ENCODE measurements at places on chromosomes 12 and 14. TPM values are rescaled to one million over a fixed set of nuclear protein-coding genes. Genes with fewer than 3 reads are reported as not detected.

DNA sequence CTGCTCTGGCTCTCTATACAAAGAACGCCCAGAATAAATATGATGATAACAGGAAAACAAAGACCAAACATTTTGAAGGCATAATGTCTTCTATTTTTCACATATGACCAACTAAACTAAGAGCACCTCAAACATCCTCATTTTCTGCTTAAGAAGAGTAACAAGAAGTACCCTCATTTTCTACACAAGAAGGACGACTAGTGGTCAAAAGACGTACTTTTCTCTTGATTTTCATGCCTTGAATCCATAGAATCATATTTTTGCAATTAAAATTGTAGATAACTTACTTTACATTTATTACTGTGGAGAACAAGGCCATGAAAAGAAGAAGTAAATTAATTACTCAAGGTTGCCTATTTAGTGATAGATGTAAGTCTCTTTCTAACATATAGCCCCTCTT, 358.6 kb downstream of the DUSP6 start:
- no peak for DNase-seq

DNA sequence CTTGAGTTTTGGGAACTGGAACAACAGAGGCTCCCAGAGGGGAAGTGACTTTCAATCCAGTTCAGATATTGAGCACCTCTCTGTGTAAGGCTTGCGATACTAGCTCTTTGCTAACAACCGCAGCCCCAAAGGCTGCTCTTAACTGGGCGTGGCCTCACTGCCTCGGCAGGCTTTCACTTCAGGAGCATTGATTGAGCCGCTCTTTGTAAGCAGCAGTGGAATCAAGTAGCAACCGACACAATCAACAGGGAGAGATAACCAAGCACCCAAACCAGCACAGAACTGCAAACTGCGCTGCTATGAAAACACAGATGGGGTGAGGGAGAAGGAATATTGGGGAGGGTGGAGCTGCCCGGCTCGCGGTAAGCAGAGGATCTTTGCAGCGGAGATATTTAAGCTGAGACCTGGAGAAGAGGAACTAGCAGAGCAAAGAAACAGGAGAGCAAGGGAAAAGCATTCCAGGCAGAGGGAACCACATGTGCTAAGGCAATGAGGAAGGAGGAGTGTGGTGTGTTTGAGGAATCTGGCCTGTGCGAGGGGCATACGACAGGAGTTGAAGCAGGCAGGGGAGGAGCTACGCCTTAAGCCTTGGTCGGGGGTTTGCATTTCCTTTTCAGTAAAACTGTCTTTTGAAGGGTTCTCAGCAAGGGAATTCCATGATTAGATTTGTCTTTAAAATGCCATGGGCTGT, 17.3 kb upstream of the YY1 start:
- peak; percentile 74 for DNase-seq

DNA sequence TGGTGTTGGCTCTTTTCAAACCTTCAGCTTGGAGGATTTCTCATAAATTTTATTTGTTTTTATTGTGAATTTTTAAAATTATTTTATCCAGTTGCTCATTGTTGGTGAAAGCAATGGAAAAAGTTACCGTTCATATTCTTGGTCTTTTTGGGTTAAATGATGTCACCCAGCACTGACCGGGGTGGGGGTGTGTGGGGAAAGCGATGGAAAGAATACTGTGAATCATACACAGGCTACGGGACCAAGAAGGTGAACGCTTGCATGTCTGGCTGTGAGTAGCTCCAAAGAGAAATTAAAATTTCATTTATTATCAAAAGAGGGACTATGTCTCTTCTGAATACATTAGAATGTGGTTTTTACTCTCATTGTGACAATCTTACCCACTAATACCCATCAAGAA, 430.1 kb downstream of the AEBP2 start:
- no peak for DNase-seq

DNA sequence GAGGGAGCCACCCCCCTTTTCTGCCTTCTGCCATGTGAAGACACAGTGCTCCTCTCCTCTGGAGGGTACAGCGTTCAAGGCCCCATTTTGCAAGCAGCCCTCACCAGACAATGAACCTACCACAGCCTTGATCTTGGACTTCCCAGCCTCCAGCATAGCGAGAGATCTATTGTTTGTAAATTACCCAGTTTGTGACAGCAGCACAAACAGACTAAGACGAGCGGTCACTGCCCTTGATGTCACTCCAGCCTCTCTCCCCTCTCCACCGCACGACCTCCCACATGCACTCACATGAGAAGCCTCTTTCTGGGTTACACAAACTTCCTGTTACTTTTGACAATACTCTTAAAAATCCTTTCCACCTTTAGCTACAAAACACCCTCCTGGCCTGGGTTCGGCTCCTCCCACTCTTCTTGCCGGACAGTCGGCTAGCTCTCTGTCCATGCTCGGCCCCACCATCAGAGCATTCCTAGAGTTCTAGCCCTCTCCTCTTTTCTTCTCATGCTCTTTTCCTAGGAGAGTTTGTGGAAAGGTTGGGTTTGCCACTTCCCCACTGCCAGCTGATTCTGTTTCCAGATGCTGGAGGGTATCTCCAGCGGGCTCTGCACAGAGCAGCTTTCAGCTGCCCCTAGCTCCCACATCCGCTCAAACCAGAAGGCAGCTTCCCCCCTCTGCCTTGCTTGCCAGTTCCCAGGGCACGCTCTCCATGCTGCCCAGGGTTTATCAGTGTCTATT, 124.3 kb downstream of the FOXN3 start:
- DNase-seq: no peak

DNA sequence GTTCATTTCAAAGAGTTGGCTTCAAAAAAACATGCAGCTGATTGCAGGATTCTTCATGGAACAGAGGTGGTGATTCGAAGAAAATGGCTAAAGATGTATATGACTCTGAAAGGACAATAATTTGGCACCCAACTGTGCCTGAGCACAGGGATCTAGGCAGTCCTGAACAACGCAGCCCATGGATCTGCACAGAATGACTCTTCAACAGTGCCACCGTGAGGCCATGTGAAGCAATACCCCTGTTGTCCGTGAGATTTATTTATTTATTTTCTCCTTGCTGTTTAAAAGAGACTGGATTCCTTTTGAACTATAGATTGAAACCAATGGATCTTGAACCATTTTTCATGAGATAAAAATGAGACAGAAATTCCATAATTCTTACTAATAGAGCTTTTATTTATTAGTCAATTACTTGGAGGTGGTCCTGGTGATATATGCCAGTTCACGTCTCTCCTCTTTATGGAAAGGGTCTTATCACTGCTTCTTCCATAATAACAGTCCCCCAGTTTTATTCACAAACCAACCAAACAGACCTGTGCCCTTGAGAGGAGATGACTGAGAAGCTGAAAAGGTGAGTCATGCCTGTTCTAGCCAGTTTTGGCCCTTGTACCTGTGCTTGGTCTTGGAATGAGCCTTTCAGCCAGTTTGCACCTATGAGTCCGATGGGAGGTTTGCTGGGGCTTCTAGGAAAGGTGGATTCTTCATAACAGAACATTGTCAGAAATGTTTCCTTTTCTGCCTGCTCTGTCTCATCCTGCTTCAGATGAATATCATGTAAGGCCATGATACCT, 1598.3 kb downstream of the AACS start:
- no peak for DNase-seq

- no peak for DNase-seq
Observed at GRCh38 chr12:124273630-124274029, 21.3 kb upstream of the RFLNA start.

- DNase-seq: peak; percentile 70
Observed at GRCh38 chr14:73762375-73762822, 48.2 kb upstream of the PNMA1 start.

DNA sequence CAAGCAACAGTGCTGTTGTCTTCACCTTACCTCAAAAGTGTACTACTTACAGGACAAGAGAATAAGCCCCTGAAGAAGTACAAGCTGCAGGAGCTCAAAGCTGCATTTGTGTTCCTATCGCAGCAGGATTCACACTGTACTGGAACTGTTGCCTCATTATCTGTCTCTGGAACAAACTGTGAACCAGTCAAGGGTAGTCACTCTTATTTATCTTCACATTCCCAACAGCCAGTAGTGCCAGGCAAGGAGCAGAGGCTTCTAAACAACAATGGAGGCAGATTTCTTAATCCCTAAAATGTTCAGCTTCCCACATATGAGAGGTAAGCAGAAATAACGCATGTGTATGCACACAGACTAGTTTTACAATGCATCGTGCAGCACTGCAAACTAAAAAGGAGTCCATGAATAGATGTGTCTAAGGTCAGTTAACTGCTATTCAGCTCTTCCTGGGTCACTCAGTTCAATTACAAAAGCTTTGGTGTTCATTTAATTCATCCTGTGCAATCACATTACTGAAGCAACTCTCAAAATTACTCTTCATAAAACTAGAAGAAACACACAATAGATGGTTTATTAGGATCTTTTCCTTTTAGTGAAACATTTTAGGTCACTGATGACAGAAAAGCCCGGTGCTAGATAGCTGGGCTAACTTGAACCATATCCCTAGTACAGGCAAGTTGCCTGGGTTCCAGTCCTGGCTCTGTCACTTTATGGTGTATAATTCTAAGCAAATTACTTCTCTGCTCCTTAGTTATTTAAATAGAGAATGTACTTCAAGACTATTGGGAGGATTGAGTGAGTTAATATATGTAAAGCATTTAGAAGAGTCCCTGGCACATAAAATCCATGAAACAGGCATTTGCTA, 2.7 kb downstream of the APPL2 start:
- DNase-seq: no peak

DNA sequence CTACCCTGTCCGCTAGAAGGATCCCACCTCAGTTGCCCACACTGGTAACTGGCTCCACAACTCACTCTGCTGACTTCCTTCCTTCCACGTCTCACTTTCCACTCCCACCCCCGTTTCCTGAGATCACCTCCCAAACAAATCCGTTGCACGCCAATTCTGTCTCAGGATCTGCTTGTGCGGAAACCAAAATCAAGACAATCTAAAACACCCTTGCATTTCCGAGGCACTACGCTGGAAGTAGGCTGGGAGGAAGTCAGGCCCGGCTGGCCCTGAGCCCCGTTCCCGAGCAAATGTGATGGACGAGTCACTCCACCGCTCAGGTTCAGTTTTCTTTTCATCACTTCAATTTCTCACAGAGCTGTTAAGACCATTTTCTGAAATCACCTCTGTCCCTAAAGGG, 23.1 kb downstream of the ABCB9 start:
- DNase-seq: no peak

SYNE3 gene
- 9.8 TPM for total RNA-seq

LRTM2 gene
- not detected for total RNA-seq

Measured in transverse colon (tissue), 4 donors.